Left lung (tissue), 14 donors: ENCODE measurements at places on chromosomes 2 and 18. TPM values are rescaled to one million over a fixed set of nuclear protein-coding genes. Genes with fewer than 3 reads are reported as not detected.

- H3K27ac ChIP-seq: no peak overlapping the region
- H3K36me3 ChIP-seq: no peaks in the 10 kb centered on the region
- H3K4me1 ChIP-seq: no peaks in the 10 kb centered on the region
- H3K4me3 ChIP-seq: no peak overlapping the region
- no peaks in the 10 kb centered on the region for H3K27me3 ChIP-seq
Measured at GRCh38 chr2:238380785-238381184, 45.9 kb upstream of the ASB1 start.

DNA sequence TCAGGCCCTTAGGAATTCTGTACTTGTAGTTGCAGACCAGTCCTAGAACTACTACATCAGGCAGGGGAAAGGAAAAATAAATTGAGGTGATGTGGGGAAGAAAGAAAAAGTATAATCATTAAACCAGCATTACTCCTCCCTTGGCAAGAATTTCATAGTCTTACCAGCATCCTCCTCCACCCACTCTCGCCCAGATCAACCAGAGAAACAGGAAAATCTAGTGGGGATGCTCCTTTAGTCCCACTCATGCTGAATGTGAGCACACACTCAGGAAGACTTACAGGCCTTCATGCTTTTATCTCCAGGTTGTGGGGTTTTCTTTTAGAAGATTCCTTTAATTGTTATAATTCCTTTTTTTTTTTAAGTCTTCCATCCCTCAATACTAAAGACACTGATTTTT lies 129.3 kb upstream of the CCDC150 start:
- no peaks in the 10 kb centered on the region for H3K36me3 ChIP-seq
- no peak overlapping the region for H3K4me3 ChIP-seq
- no peaks in the 10 kb centered on the region for H3K27me3 ChIP-seq
- no peak overlapping the region for H3K27ac ChIP-seq
- H3K4me1 ChIP-seq: no peaks in the 10 kb centered on the region

DNA sequence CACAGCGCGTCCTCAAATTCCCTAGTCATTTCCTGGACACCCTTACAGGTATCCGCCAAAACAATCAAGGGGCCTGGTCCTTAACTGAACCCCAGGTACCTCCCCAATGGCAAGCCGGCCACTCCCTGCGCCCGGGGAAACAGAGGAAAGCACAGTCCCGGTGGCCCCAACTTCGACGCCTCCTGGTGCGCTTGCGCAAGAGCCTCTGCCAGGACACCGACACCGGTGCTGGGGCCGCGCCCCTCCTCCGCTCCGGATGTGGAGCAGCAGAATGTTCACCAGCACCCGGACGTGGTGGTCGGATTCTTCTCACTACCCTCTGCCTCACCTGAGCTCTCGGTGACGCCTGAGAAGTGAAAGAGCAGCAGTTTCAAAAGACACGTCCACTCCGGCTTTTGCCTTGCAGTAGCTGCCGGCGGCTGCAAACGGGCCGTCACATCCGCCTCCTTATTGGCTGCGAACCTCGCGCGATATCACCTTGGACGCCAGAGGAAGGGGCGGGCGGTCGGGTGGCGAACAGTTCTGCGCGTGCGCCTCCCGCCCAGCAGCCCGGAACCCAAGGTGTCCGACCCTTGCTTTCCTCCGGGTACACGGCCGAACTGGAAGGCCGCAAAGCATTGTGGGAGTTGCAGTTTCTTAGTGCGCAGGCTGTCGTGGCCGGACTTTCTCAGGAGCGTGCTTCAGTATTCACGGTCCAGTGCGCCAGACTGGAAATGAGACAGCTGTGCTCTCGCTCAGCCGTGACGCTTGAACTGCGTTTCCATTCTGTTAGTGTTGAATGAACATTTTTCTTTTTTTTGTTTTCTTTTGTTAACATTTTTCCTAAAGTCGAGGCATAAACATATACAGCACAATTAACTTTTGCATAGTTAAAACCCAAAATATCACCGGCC lies at the start of gene TXNDC9:
Gene TXNDC9 (minus strand): TSS at position 423 of the 893 bp plus-strand sequence. CDS start 3,123 bp downstream, outside the sequence.
- DNase-seq: peak; percentile 100
- no peaks in the 10 kb centered on the region for H3K27me3 ChIP-seq
- H3K36me3 ChIP-seq: peaks cover 19% of the 10 kb centered on the region

GRCh38 chr2:230814616-230815015 lies 50.1 kb upstream of the ITM2C start:
- H3K4me3 ChIP-seq: no peak overlapping the region
- H3K27ac ChIP-seq: no peak overlapping the region

Gene FANCL
- total RNA-seq: 19.6 TPM

DNA sequence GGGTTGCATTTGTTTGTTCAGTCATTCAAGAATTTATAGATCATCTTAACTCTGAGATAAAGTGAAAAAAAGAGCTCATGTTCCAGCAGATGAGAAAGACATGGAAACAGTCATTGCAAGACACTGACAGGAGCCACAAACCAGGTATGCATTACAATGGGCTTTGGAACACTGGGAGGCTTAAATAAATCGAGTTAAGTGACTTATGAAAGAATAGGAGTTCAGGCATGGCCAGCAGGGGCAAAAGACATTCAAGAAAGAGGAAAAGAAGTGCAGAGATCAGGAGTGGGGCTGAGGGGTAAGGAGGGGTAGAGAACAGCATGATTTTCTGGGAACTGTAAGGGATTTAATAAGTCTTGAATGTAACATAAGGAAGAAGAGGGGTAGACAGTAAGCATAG lies 121.2 kb upstream of the EPC2 start:
- H3K27me3 ChIP-seq: no peaks in the 10 kb centered on the region
- no peak overlapping the region for H3K4me3 ChIP-seq
- no peaks in the 10 kb centered on the region for H3K4me1 ChIP-seq
- DNase-seq: no peak

Gene BOLL
- total RNA-seq: not detected

- DNase-seq: no peak
- no peaks in the 10 kb centered on the region for H3K27me3 ChIP-seq
- no peak overlapping the region for H3K4me3 ChIP-seq
- no peak overlapping the region for H3K27ac ChIP-seq
- H3K36me3 ChIP-seq: peaks cover 78% of the 10 kb centered on the region
Measured at GRCh38 chr2:238438856-238439849, 12.4 kb downstream of the ASB1 start.

DNA sequence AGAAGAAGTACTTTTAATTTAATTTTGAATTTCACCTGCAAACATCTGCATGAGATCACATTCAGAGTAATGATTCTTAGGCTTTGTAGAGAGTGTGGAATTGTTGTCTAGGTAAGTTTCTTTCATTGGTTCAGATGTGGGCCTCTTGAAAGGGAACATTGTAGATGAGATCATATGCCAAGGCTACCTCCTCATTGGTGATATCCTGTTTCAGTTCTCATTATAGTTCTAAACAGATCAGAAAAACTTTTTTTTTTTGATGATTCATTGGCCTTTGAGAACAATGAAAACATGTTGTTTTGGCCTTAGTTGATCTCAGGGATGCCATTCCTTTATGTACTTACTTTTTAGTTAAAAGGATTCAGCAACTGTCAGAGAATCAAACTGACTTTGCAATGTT lies 44.5 kb downstream of the EML6 start:
- no peaks in the 10 kb centered on the region for H3K27me3 ChIP-seq
- DNase-seq: no peak
- no peaks in the 10 kb centered on the region for H3K4me1 ChIP-seq

DNA sequence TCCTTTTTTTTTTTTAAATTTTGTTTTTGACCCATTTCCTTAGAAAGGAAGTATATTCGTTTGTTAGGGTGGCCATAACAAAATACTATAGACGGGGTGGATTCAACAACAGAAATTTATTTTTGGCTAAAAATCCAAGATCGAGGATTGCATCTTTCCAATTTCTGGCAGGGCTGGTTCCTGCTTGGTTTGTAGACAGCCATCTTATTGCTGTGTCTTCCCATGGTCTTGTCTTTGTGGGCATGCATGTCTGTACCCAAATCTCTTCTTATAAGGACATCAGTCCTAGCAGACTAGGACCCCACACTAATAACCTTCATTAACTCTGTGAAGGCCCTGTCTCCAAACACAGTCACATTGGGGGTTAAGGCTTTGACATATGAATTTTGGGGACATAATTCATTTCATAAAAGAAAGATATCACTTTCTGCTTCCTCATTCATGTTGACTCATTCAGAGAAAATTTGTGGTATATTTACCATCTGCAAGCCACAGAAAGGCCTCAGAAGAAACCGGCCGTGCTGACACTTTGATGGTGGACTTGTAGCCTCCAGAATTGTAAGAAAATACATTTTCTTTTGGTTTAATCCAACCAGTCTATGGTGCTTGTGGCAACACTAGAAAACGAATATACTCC lies 262.1 kb downstream of the LPIN1 start:
- DNase-seq: no peak
- no peak overlapping the region for H3K27ac ChIP-seq
- no peaks in the 10 kb centered on the region for H3K4me1 ChIP-seq
- H3K4me3 ChIP-seq: no peak overlapping the region
- H3K27me3 ChIP-seq: no peaks in the 10 kb centered on the region

DNA sequence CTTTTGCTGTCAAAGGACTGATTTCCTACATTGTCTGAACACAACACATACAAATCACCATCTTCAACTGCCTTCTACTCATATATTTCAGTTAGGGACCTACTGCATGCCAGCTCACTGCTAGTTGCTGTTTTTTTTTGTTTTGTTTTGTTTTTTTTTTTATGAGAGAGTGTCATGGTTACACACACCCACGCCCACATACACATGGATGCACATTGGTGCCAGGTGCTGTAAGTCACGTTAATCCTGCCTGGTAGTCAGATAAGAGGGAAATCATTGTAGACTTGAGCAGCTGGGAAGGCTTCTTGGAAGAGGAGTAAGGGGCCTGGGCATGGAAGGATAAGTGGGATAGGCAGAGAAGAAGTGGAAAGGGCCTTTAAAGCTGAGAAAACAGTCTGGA lies 209.9 kb downstream of the TDRD15 start:
- no peaks in the 10 kb centered on the region for H3K36me3 ChIP-seq
- no peak overlapping the region for H3K27ac ChIP-seq
- no peak for DNase-seq
- no peaks in the 10 kb centered on the region for H3K27me3 ChIP-seq
- H3K4me3 ChIP-seq: no peak overlapping the region

DNA sequence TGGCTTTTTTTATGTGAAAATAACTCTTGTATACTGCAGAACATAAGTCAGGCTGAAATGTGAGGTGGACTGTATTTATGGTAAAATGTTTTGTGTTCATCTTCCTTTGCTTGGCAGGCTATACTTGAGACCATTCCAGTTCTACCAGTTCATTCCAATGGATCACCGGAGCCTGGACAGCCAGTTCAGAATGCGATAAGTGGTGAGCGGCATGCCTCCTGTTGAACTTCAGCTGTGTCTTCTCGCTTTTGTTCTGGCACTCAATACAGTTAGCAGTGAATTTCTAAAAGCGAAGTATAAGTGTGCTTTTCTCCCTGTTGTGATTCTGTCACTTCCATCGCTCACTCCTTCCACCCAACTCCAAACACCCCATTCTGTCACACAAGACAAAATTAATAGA lies 138.5 kb downstream of the ARHGAP28 start:
- H3K27me3 ChIP-seq: no peaks in the 10 kb centered on the region
- no peak overlapping the region for H3K4me3 ChIP-seq
- H3K27ac ChIP-seq: no peak overlapping the region
- H3K36me3 ChIP-seq: no peaks in the 10 kb centered on the region
- no peaks in the 10 kb centered on the region for H3K4me1 ChIP-seq
- no peak for DNase-seq

DNA sequence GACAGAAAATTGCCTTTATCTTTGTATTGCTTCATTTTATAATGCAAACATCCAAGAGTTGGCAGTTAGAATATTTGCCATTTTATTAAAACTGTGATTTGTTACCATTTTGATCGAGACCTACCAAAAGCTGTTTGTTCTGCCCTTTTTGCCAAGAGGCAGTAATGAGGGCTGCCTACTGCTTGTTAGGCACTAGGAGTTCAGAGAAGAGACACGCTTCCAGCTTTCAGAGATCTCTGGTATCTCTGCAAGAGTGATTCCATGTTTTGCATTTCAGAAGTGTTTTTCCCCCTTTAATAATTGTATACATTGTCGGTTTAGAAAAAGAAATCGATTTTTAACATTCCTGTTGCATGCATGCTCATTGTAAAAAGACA lies 628 bp downstream of the MRPL30 start:
- H3K27me3 ChIP-seq: no peaks in the 10 kb centered on the region
- peak overlapping the region; percentile 88 for H3K27ac ChIP-seq
- no peak for DNase-seq

Gene ITGB6
- total RNA-seq: 227 TPM

Gene CXCR1
- 21.0 TPM for total RNA-seq

- peaks cover 24% of the 10 kb centered on the region for H3K4me1 ChIP-seq
- H3K4me3 ChIP-seq: no peak overlapping the region
- no peak for DNase-seq
- H3K27ac ChIP-seq: peak overlapping the region; percentile 41
- H3K36me3 ChIP-seq: no peaks in the 10 kb centered on the region
Measured at GRCh38 chr2:42192652-42193566, 23.8 kb downstream of the EML4 start.

DNA sequence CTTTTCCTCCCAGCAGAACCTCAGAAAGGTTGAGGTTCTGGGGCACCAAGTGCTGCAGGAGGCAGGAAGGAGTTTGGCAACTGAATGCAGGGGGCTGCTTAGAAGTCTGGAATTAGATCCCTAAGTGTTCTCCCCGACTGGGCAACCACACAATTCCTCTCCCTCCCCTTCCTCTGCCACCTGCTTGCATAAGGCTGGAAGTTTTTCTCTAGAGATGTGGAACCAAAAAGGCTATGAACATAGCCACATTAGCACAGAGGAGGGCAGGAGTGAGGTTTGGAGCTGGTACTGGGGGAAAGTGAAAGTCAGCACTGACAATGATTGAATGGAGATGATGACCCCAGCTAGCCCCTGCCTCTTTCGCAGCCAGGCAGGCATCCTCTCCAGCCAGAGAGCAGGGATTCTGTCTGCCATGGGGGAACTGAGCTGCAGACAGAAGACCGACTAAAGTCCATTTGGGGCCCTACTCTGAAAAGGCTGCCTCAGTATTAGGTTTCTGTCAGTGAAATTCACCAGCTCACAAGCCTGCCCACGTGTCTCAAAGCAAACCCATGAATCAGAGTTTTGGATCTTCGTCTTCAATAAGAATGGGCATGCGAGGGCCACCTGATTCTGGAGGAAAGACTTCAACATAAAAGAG lies 87.9 kb upstream of the ITGA6 start:
- H3K4me1 ChIP-seq: peaks cover 9% of the 10 kb centered on the region
- H3K27ac ChIP-seq: peak overlapping the region; percentile 42
- H3K36me3 ChIP-seq: no peaks in the 10 kb centered on the region

Gene FOSL2
- 83.4 TPM for total RNA-seq

Gene PTPN2
- 35.6 TPM for total RNA-seq

- peaks cover 82% of the 10 kb centered on the region for H3K4me1 ChIP-seq
- H3K27ac ChIP-seq: peak overlapping the region; percentile 77
- H3K27me3 ChIP-seq: no peaks in the 10 kb centered on the region
- peak overlapping the region; percentile 61 for H3K4me3 ChIP-seq
- H3K36me3 ChIP-seq: no peaks in the 10 kb centered on the region
Measured at GRCh38 chr2:119431976-119432850, 559 bp downstream of the TMEM37 start.

DNA sequence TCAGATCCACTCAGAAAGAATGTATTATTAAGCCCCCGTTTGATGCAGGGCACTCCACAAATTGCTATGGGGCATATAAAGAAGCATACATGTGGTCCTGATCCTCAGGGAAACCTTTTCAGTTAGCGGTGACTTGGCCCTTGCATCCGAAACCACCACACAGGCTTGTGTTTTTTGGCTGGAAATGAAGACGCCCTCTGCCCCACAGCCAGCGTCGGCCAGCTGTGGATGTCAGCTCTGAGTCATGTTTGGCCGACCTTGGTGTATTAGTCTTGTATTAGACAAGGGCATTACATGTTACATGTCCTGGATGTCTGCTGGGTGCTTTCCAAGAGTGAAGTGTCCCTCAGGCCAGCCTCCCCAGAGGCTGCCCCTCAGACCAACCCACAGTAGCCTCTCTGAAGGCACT lies 107.6 kb upstream of the MAP3K20 start:
- no peaks in the 10 kb centered on the region for H3K36me3 ChIP-seq
- H3K27ac ChIP-seq: peak overlapping the region; percentile 31
- H3K4me3 ChIP-seq: no peak overlapping the region
- H3K4me1 ChIP-seq: peaks cover 25% of the 10 kb centered on the region
